Motor neuron (in vitro differentiated cells): ENCODE measurements at places on chromosomes 5 and 9. TPM values are rescaled to one million over a fixed set of nuclear protein-coding genes. Genes with fewer than 3 reads are reported as not detected.

- no peak for ATAC-seq
Observed at GRCh38 chr5:30561771-30562170, 631.7 kb upstream of the CDH6 start.

- ATAC-seq = peak; percentile 49
Observed at GRCh38 chr5:159655757-159656409, 260.4 kb upstream of the ADRA1B start.

- no peak for ATAC-seq
Observed at GRCh38 chr9:108972186-108972585, 38.0 kb downstream of the ABITRAM start.

The SGCD gene
- total RNA-seq = 0.49 and 0.75 TPM in 2 replicates

The HAVCR1 gene
- total RNA-seq = 0.85 TPM in 1 of 2 replicates, not detected in the other

GRCh38 chr9:15813076-15813475 is 260.2 kb downstream of the CCDC171 start:
- no peak for ATAC-seq

DNA sequence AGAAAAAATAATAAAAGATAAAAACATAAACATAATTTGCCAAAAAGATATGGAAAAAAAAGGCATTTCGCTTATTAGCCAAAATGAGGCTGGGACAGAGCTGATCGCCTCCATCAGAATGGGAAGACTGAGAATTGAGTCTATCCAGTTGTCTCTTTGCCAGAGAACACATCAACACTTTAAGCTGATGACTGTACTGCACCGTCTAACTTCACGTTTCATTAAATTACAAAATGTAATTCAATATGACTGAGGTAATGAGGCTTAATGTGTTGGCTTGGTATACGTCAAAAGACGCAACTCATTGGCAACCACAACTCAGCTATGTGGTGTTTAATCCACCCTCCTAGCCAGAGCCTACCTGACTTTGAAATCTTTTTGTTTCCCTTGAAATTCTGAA is 462.7 kb upstream of the CD180 start:
- no peak for ATAC-seq

DNA sequence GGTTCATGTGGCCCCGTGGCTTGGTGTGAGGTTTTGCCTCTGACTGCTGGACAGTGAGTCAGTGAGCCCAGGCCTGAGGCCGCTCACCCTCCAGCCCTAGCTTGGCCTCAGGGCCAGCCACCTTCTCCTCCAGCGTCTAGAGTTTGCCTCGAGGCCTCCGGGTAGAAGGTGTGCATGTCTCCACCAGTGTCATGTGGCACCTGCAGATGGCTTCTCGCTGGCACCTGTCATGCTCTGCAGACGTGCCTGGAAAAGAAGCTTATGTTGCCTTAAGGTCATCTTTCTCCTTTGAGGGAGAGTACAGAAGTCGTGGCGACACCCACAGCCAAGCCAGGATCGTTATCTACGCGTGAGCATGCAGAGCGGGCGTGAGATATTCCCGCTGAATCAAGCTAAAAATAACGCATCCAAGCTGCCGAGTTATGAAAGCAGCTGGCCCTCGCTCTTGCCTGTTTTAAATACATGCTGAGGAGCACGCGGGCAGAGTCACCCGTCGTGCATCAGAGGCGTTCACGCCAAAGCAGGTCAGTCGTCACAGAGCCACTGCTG is 79.7 kb upstream of the FCN2 start:
- peak; percentile 42 for ATAC-seq

The FCN2 gene
- total RNA-seq = not detected in 2 replicates

- no peak for ATAC-seq
Observed at GRCh38 chr5:65907135-65907534, 19.2 kb upstream of the ERBIN start.

The SLCO6A1 gene
- 1.2 and 1.3 TPM in 2 replicates for total RNA-seq

GRCh38 chr9:2420543-2420942 is 201.0 kb upstream of the VLDLR start:
- ATAC-seq = peak; percentile 35

The GDA gene
- 2.7 and 3.0 TPM in 2 replicates for total RNA-seq

- peak; percentile 100 for ATAC-seq
Observed at GRCh38 chr5:95781101-95781583, 41.4 kb downstream of the GLRX start.

DNA sequence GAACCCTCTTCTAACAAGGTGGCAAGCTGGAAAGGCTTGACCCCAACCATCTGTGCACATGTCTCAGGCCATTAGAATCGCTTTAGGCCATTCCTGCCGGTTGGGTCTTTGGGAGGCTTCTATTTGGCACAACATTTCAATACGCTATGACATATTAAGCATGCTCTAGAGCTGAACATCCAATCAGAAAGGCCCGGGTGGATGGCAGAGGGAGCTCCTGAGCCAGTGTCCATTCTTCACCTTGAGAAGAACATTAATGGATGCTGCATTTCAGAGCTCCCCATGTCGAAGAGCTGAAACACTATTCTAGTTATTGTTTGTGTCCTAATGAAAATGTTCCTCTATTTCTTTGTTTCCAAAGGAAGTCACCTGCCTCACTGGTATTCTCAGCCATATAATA is 12.8 kb downstream of the SPATA9 start:
- ATAC-seq = no peak

GRCh38 chr9:74711341-74711740 is 176.4 kb downstream of the TRPM6 start:
- no peak for ATAC-seq

- ATAC-seq = peak; percentile 83
Observed at GRCh38 chr5:135398855-135399793, at the start of gene MACROH2A1. TSS of gene MACROH2A1 (minus strand) at chr5:135399231. CDS start at chr5:135389093, 10,138 bp downstream.

DNA sequence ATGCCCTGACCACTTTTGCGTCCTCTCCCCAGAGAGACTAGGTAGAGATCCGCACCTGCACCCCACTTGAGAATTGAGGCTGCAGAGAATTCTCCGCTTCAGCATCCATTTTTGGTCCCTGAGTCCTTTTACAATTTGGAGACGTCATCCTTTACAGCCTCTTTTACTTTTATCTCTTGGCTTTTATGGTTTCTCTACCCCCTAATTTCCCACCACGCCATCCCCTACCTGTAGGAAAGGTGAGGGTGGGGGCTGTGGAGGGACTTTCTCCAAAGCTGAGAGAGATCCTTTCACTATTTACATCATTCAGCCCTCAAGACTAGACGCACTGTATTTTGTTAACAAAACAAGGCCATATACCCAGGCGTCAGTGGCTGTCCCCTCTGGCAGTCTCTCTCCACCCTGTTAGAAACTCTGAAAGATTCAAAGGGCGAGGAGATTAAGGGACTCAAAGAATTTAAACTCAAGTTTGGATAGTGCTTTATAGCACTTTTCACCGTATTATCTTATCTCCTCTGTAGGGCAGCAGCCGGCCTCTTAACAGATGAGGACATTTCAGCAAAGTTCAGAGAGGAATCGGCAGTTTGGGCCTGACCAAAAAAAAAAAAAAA is 1.7 kb downstream of the MSX2 start:
- no peak for ATAC-seq

GRCh38 chr5:41876678-41877077 is 6.5 kb upstream of the OXCT1 start:
- ATAC-seq = no peak

The CMYA5 gene
- 0.90 and 1.1 TPM in 2 replicates for total RNA-seq

GRCh38 chr5:95471942-95472341 is 80.8 kb downstream of the FAM81B start:
- ATAC-seq = no peak

DNA sequence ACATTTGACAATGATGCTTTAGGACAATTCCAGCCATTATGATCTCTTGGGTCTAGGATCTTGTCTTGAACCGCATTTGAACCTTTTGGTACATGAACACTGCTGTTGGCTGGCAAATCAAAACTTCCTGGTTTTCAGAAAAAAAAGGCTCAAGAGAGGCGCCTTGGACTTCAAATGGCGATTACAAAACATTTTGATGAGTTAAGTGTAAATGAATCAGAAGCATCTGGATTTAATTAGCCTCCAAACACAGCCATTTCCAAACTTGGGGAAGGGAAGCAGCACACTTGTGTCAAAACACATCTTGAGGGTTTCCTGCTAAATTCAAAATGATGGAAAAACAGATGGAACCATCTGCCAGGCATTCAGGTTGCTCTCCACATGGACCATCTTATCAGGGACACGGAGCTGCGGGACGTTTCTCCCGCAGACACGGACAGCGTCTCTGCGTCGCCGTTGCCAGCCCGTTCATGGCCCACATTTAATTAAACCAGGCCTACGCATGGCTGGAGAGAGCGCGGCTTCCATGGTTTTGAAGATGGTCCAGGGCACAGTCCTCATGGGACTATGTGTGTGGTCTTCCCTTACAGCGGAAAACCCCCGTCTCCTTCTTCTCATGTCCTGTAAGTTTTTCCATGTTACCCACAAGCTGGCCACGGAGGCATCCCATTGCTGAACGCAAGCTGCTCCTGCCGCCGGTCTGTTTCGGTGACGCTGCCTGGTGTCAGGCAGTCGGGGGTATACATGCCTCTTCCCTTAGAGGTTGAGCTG is 55.8 kb upstream of the PTCH1 start:
- ATAC-seq = no peak

The DRD1 gene
- total RNA-seq = 0.10 and 0.23 TPM in 2 replicates

The PCDHGC3 gene
- total RNA-seq = 39.9 and 46.9 TPM in 2 replicates

DNA sequence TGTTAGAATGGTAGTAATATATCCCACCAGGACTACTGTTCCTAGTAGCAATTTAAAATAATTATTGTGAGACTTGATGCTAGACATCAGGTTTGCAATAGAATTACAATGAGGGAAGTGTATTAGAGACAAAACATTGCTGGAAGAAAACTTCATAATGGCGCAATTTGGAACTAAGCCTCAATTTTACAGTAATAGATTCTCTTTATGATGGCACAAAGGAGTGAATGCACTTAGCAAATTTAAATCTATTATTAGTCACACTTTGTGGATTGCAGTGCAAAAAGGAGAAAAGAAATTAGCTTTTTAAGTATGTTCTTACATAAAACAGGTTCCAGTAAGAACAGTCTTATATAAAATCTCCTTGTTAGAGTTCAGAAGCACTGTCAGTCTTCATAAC is 358.3 kb downstream of the KIAA0825 start:
- no peak for ATAC-seq

DNA sequence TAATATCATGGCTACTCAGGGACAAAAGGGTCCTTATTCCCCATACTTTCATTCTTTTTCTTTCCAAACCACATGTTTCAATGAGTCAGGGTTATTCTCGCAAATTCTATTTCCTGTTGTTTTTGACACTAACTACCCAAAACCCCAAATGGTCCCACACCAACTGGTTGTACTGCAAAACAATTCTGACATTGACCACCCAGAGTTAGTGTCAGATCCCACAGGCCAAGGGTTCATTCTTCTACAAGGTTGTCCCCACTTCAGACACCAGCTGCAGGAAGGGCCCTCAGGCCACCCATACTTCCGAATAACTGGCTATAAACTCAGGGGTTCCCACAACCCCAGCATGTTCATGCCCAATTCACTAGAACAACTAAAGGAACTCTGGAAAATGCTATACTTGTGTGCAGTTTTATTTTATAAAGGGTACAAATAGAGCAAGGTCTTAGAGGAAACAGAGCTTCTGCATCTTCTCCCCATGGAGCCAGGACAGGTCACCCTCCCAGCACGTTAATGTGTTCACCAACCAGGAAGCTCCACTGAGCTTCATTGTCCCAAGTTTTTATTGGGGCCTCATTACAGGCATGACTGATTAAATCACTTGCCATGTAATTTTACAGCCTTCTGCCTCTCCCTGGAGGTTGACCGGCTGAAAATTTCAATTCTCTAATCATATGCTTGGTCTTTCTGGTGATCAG is 334.8 kb downstream of the DRD1 start:
- ATAC-seq = no peak
